Myocyte (in vitro differentiated cells): ENCODE measurements at places on chromosomes 4 and X. TPM values are rescaled to one million over a fixed set of nuclear protein-coding genes. Genes with fewer than 3 reads are reported as not detected.

Gene AMER1
- total RNA-seq = 4.1 and 4.9 TPM in 2 replicates

Gene CLNK
- total RNA-seq = not detected in 2 replicates

Gene TCP11X2
- not detected in 2 replicates for total RNA-seq

Gene TRAM1L1
- total RNA-seq = 5.7 and 6.2 TPM in 2 replicates

Gene SORBS2
- total RNA-seq = 13.9 and 19.6 TPM in 2 replicates

Gene PDCL2
- total RNA-seq = not detected in 2 replicates

Gene SLC4A4
- 13.3 and 13.9 TPM in 2 replicates for total RNA-seq

Gene RPS6KA6
- total RNA-seq = 3.6 and 7.7 TPM in 2 replicates

Gene MAGEA1
- total RNA-seq = not detected in 2 replicates

Gene SCML1
- 7.2 and 11.2 TPM in 2 replicates for total RNA-seq

Gene BEND2
- total RNA-seq = not detected in 2 replicates

Gene CXCL3
- total RNA-seq = 1.8 and 3.1 TPM in 2 replicates

Gene WFS1
- 21.7 and 28.7 TPM in 2 replicates for total RNA-seq
